A673 (cell line): ENCODE measurements at places on chromosomes 13 and 19. TPM values are rescaled to one million over a fixed set of nuclear protein-coding genes. Genes with fewer than 3 reads are reported as not detected.

DNA sequence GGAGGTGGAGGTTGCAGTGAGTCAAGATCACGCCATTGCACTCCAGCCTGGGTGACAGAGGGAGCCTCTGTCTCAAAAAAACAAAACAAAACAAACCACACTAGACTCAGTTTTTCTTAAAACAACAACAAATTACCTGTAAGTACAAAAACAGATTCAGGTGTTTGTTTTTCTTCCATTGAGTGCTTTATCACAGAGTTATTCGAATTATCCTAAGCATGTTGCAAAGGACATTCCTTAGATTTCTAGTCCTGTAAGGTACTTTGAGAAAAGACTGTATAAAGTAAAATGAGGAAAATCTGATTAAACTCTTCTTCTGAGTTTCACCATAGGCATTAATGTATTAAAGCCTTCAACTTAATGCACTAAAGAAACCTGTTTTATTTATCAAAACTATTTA, 2.2 kb upstream of the EEF1AKMT1 start:
- no peak overlapping the region for H3K4me3 ChIP-seq
- no peak overlapping the region for H3K27ac ChIP-seq
- DNase-seq = no peak

GRCh38 chr13:102974317-102975087, 91.7 kb downstream of the SLC10A2 start:
- DNase-seq = no peak
- H3K27ac ChIP-seq = no peak overlapping the region
- H3K4me3 ChIP-seq = no peak overlapping the region
- no peaks in the 10 kb centered on the region for H3K4me1 ChIP-seq

Gene CYP4F3
- not detected in 2 replicates for total RNA-seq

Gene ELOF1
- 83.5 and 97.9 TPM in 2 replicates for total RNA-seq

Gene EFNB2
- 2.2 and 5.2 TPM in 2 replicates for total RNA-seq

- H3K27me3 ChIP-seq = peaks cover 51% of the 10 kb centered on the region
- no peak overlapping the region for H3K27ac ChIP-seq
- no peak for DNase-seq
- no peaks in the 10 kb centered on the region for H3K4me1 ChIP-seq
- no peak overlapping the region for H3K4me3 ChIP-seq
These were observed 9.3 kb upstream of the GTF3A start for GRCh38 chr13:27415116-27415515.

GRCh38 chr13:106942563-106942962, 374.6 kb upstream of the ARGLU1 start:
- no peaks in the 10 kb centered on the region for H3K4me1 ChIP-seq
- H3K4me3 ChIP-seq = no peak overlapping the region
- no peak for DNase-seq
- H3K36me3 ChIP-seq = no peaks in the 10 kb centered on the region
- no peak overlapping the region for H3K27ac ChIP-seq
